ENCODE measurements at places on chromosomes 12 and 14. TPM values are rescaled to one million over a fixed set of nuclear protein-coding genes. Genes with fewer than 3 reads are reported as not detected.

DNA sequence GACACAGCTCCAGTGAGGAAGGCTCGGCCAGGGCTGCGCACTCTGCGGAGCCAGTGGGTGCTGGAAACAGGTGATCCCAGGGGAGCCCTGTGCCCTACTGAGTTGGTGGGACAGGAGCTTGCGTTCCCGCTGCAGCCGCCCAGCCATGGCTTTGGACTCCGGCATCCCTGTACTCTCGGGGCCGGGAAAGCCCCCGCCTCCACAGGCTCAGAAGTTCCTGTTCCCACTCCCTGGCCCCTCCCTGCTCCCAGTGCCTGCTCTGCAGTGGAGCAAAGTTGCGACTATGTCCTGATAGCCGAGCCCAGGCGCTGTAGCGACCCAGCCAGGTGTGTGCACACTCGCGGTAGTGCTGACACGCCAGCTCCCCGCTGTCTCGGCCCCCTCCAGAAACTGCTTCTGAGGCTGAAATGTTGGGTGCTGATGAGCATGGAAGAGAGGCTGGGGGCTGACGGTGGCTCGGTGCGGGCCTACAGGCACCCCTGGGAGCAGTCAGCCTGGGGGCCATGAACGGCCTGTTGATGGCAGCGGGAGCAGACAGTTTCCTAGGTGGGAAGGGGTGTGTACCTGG lies 344.6 kb upstream of the MGAT4C start:
- peak; percentile 35 for DNase-seq

- DNase-seq = no peak
Measured at GRCh38 chr12:79685068-79685467, 5.7 kb downstream of the PAWR start.

DNA sequence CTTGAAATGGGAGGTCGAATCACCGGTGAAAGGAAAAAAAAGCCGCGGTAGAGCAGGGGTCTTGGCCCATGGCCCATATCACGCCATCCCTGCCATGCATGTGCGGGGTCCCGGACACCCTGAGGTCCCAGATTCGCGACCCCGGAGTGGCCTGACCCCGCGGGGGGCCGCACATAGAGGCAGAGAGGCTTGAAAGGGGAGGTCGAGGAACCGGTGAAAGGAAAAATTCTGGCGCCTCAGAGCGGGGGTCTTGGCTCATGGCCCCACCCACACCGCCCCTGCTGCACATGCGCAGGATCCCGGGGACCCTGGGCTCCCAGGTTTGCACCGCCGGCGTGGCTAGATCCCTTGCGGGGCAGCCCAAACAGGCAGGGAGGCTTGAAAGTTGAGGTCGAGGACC lies 319.8 kb downstream of the ALG10 start:
- no peak for DNase-seq

DNA sequence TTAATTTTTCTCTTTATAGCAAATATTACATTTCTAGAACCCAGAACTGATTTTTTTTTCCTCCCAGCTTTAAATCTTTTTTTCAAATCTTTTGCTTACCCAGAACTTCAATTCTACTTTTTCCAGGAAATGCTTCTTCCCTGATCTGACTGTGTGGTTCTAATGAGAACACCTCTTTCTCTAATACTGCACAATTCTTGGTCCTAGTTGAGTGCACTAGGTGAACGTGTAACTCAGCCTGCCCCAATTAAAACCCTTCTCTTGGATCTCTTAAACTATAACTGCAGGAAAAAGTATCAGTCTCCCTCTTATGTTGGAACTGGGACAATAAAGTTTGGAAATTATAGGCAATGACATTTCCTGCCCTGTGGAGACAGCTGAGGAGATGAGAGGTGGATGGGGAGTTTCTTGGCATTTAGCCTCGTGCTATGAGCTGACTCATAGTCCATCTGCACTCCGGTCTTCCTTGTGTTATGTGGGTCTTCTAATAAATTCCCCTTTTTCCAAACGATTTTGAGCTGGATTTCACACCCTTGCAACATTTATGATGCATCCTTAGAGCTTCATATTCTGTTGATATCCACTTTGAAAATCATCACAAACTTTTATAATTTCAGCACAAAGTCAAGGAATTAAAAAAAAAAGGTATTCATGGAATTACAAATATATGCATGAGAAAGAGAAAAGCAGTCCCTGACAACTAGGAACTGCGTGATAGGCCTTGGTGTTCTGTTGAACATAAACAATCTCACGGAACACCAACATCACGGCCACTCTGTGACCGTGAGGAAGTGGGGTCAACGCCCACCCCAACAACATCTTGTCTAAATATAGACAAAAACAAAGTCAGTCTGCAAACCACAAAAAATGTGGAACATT lies 52.4 kb downstream of the BRMS1L start:
- DNase-seq = no peak

DNA sequence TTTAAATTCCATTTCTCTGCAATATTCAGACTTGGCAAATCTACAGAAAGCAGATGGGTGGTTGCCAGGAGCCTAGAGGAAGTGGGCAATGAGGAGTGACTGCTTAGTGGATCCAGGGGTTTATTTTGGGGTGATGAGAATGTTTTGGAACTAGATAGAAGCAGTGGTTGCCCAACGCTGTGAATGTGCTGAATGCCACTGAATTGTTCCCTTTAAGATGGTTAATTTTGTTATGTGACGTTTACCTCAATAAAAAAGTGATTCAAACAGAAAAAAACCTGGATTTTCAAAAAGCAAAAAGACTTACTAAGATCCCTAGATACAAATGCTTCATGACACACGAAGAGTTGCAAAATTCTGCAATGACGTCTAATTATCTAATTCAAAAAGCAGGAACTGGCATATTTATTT lies 34.2 kb downstream of the DAO start:
- no peak for DNase-seq

DNA sequence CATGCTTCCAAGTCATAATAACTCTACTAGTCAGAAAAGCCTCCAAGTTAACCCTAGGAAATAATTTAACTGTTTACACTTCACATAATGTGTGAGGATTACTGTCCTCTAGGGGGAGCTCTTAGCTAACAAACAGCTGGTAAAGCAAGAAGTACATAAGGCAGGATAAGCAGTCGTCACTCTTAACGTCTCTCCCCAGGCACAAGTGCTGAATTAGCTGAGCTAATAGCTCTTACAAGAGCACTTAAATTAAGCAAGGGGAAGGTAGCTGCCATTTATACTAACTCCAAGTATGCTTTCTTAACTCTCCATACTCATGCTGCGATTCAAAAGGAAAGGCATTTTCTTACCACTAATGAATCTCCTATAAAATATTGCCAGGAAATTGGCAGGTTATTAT lies 79.3 kb upstream of the TSPAN11 start:
- no peak for DNase-seq

SLC17A8 gene
- 0.33 TPM for total RNA-seq

TMEM132C gene
- total RNA-seq = 0.19 TPM

PLCZ1 gene
- total RNA-seq = not detected

DPPA3 gene
- total RNA-seq = not detected

NTS gene
- 0.49 TPM for total RNA-seq

TMEM260 gene
- 12.8 TPM for total RNA-seq
